Ascending aorta (tissue), 2 donors: ENCODE measurements at places on chromosomes 3 and 15.

DNA sequence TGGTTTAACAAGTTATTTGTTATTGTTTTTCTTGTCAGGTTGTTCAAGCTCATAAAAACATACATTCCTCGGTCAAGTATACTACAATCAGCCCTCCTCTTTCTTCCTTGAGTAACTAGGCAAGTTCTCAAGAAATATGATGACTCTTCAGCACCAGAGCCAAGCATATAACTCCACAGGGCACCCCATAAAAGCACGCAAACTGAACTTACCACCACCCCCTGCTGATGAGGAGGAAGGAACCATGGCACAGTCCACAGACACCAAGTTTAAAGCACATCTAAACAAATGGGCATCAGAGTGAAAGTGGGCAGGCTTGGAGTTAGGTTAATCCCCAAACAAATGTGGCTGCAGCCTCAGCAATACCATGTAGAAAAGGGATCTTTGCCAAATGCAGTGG, 5.3 kb downstream of the IP6K2 start:
- no peak for DNase-seq
- no peaks in the 10 kb centered on the region for H3K27me3 ChIP-seq
- no peak overlapping the region for H3K4me3 ChIP-seq
- H3K36me3 ChIP-seq: peaks cover 13% of the 10 kb centered on the region
- H3K4me1 ChIP-seq: peaks cover 23% of the 10 kb centered on the region

DNA sequence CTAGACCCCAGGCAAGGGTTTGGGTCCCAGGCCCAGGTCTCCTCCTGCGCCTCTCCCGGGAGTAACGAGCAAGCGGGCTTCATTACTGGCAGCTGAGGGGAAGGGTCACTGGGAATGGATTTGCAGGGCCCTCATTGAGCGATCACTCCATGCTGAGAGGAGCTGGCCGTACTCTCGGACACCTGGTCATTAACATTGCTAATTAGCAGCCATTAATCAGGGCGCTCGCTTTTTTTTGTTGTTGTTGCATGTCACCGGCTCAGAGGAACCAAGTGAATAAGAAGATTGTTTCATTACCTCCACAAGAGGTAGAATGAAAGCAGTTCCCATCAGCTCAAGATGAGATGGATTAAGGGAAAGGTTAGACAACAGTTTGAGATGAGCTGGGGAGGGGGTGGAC, 293.0 kb upstream of the ATP11B start:
- no peak overlapping the region for H3K4me3 ChIP-seq
- DNase-seq: no peak
- H3K27me3 ChIP-seq: no peaks in the 10 kb centered on the region
- no peaks in the 10 kb centered on the region for H3K4me1 ChIP-seq

DNA sequence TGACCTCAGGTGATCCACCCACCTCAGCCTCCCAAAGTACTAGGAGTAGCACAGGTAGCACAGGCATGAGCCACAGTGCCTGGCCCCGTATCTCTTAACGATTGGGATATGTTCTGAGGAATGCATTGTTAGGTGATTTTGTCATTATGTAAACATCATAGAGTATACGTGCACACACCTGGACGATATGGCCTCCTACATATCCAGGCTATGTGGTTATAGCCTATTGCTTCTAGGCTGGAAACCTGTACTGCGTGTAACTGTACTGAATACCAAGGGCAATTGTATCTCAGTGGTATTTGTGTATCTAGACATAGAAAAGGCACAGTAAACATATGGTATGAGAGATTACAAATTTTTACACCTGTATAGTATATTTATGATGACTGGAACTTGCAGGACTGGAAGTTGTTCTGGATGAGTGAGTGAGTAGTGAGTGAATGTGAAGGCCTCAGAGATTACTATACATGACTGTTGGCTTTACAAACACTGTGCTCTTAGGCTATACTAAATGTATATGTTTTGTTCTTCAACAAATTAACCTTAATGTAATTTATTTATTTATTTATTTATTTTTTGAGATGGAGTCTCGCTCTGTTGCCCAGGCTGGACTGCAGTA, 120.7 kb downstream of the MBNL1 start:
- H3K27ac ChIP-seq: peak overlapping the region; percentile 78
- DNase-seq: no peak
- H3K4me1 ChIP-seq: peaks cover 19% of the 10 kb centered on the region
- no peaks in the 10 kb centered on the region for H3K36me3 ChIP-seq
- H3K4me3 ChIP-seq: no peak overlapping the region

GRCh38 chr15:82314769-82315518, 34.3 kb downstream of the GOLGA6L10 start:
- no peaks in the 10 kb centered on the region for H3K36me3 ChIP-seq

GRCh38 chr3:53617893-53618523, 123.6 kb downstream of the CACNA1D start:
- no peak overlapping the region for H3K4me3 ChIP-seq
- no peak for DNase-seq
- no peaks in the 10 kb centered on the region for H3K27me3 ChIP-seq
- no peaks in the 10 kb centered on the region for H3K4me1 ChIP-seq
- H3K36me3 ChIP-seq: no peaks in the 10 kb centered on the region

- no peaks in the 10 kb centered on the region for H3K36me3 ChIP-seq
- no peaks in the 10 kb centered on the region for H3K4me1 ChIP-seq
- H3K27ac ChIP-seq: no peak overlapping the region
- H3K4me3 ChIP-seq: no peak overlapping the region
- DNase-seq: no peak
These were observed 176.2 kb downstream of the P3H2 start for GRCh38 chr3:189944285-189945145.

GRCh38 chr3:81419228-81419627, 342.2 kb downstream of the GBE1 start:
- H3K36me3 ChIP-seq: no peaks in the 10 kb centered on the region
- DNase-seq: no peak
- no peak overlapping the region for H3K4me3 ChIP-seq
- H3K4me1 ChIP-seq: no peaks in the 10 kb centered on the region
- no peaks in the 10 kb centered on the region for H3K27me3 ChIP-seq
- no peak overlapping the region for H3K27ac ChIP-seq

GRCh38 chr15:93477188-93477587, 388.2 kb upstream of the RGMA start:
- no peaks in the 10 kb centered on the region for H3K36me3 ChIP-seq
- no peak for DNase-seq
- no peaks in the 10 kb centered on the region for H3K27me3 ChIP-seq
- no peak overlapping the region for H3K4me3 ChIP-seq
- H3K27ac ChIP-seq: no peak overlapping the region

GRCh38 chr3:184230603-184231528, 1.5 kb downstream of the VWA5B2 start:
- H3K27me3 ChIP-seq: peaks cover 25% of the 10 kb centered on the region
- DNase-seq: no peak
- peaks cover 10% of the 10 kb centered on the region for H3K4me1 ChIP-seq

DNA sequence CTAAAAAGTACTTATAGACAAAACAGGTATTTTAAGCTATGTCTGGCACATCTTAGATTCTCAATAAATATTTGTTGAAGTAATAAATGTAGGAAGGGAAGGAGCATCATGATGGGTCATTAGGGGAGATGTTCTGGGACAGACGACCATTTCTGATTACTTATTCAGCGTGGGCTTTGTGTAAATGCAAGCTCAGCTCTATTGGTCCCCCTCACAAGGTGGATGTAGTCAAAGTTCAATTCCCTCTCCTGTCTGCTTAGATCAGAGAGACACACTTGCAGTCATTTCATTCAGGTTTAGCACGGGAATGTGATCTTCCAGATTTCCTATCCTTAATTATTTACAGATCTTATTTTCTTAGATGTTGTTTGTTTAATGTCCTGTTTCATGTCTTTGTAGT, 7.5 kb downstream of the GAP43 start:
- H3K4me3 ChIP-seq: no peak overlapping the region
- no peaks in the 10 kb centered on the region for H3K4me1 ChIP-seq
- H3K27ac ChIP-seq: no peak overlapping the region
- H3K27me3 ChIP-seq: no peaks in the 10 kb centered on the region

DNA sequence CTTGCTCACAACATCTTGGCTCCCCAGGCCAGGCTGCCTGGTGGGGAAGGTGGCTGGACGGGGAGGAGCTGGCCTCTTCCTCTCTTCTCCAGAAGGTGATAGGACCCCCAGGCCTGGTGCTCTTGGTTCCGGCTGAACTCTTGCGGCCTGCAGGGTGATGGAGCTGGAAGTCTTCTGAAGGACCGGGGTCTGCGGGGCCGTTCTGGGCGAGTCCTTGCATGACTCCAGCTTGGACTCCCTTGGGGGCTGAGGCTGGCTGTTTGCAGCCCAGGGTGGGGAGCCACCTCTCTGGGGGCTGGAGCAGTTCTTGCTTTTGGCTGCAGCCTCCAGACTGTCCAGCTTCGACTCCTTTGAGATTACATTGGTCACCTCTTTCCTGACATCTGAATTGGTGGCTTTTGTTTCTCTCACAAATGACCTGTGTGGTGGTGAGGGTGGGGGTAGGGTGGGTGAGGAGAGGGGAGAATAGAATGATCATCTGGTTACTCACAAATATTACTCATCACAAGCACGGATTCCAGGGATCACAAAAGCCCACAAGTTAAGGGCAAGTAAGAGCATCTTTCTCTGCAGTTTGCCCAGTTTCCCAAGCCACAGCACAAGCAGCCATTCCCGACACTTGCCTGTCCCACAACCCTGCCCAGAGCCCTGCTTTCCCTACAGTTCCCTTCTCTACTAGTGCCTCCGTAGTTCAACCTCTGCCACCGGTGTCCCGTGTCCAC, 149.1 kb upstream of the HACD2 start:
- no peaks in the 10 kb centered on the region for H3K27me3 ChIP-seq
- peak overlapping the region; percentile 38 for H3K27ac ChIP-seq
- H3K4me3 ChIP-seq: no peak overlapping the region
- H3K4me1 ChIP-seq: no peaks in the 10 kb centered on the region

GRCh38 chr15:39286706-39287105, 294.2 kb upstream of the THBS1 start:
- no peak overlapping the region for H3K27ac ChIP-seq
- H3K27me3 ChIP-seq: no peaks in the 10 kb centered on the region
- H3K4me1 ChIP-seq: no peaks in the 10 kb centered on the region
- no peak for DNase-seq
- H3K36me3 ChIP-seq: no peaks in the 10 kb centered on the region

DNA sequence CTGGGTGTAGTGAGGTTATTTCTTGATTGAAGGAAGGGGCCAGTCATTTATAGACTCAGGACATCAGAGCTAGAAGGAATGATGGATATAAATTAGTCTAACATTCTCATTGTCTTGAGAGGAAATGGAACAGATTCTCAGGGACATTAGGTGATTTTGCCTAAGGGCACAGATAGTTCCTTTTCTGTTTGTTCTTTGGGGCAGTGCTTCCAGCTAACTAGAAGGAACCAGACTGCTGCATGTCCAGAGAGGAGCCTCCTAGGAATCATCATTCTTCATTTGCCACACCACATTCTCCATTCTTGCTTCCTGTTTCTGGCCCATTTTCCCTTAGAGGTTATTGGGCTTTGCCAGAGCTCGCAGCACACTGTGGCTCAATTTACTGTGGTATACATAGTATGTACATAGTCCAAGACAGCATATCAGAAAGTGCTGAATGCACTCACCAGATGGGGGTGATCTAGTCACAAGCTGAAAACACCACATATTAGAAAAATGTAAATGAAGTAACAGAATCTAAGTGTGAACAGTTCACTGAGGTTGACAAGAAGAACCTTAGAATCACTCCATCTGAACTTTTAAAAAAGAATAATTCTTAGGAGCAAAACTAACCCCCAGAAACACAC, 62.7 kb upstream of the MYZAP start:
- no peak for DNase-seq
- H3K27me3 ChIP-seq: no peaks in the 10 kb centered on the region
- no peak overlapping the region for H3K27ac ChIP-seq
- H3K36me3 ChIP-seq: peaks cover 2% of the 10 kb centered on the region

DNA sequence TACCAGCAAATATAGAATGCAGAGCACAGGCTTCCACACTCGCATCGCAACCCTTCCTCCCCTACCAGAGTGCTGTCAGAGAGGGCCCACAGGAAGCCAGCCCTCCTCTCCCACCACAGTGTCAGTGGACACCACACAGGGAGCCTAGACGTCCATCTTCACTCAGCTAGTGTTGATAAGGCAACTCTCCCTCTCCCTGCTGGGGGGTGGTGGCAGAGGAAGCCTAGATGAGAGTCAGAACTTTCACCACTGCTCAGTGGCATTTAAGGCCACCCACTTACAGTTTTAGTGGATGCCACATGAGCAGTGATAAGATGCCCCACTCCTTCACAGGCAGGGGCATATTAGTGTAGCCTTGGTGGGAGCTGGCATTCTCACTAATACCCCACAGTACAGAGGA, 109.8 kb upstream of the UBE3A start:
- H3K27ac ChIP-seq: no peak overlapping the region
- no peaks in the 10 kb centered on the region for H3K36me3 ChIP-seq
- no peak for DNase-seq

DNA sequence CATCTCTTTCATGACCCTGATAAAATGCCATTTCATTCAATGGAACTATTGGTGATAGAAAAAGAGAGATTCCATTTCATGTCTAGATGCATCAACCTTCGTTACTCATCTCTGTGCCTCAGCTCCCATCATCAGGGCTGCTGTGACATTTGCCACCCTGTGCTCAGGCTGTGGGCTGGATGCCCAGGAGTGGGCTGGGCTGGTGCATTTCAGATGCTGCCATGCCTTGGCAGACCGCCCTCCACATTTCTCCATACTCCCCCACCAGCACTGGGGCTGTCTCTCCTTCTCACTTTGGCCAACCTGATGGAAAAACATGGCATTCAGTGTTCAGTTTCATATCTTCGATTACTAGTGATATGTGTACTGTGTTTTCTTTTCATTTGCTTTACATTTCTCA, 59.1 kb downstream of the DNASE1L3 start:
- peaks cover 71% of the 10 kb centered on the region for H3K36me3 ChIP-seq
- no peaks in the 10 kb centered on the region for H3K27me3 ChIP-seq
- H3K4me1 ChIP-seq: no peaks in the 10 kb centered on the region
- no peak for DNase-seq
- H3K4me3 ChIP-seq: no peak overlapping the region
- H3K27ac ChIP-seq: no peak overlapping the region

DNA sequence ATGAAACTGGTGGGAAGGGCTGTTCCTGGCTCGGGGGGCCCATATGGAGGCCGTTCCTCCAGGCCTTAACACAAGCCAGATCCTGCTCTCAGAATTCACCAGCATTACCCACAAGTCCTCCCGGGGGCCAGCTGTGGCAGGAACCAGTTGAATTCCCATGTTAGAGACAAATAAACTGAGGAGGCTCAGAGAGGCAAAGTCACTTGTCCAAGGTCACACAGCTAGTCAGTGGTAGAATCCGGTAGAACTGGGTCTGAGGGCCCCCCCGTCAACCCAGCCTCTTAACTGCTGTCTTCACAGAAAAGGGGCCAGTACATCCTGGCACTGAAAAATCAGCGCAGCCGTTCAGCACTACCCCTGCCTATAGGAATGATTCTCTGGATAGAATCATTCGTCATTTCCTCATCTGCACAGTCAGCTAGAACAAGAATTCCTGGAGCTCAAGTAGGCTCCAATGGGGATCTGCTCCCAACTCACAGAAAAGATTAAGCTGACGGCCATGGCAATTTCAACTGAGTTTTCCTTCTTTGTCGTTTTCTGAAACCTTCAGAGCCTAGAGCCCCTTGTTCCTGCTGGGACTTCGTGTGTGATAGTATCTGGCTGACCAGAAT, 12.2 kb upstream of the TSEN2 start:
- no peaks in the 10 kb centered on the region for H3K36me3 ChIP-seq
- H3K4me3 ChIP-seq: no peak overlapping the region
- H3K27me3 ChIP-seq: no peaks in the 10 kb centered on the region
- no peak overlapping the region for H3K27ac ChIP-seq

GRCh38 chr3:126110431-126111125, 26.7 kb upstream of the SLC41A3 start:
- no peaks in the 10 kb centered on the region for H3K27me3 ChIP-seq
- peak; percentile 52 for DNase-seq
- no peak overlapping the region for H3K27ac ChIP-seq
- H3K36me3 ChIP-seq: peaks cover 45% of the 10 kb centered on the region
